ENCODE measurements at places on chromosomes 4 and X. TPM values are rescaled to one million over a fixed set of nuclear protein-coding genes. Genes with fewer than 3 reads are reported as not detected.
A peak's percentile ranks its signal among the peaks of the same experiment; 100 is the strongest.

GRCh38 chr4:152779513-152780266, at the start of the genes ARFIP1 and TIGD4:
Gene ARFIP1, plus strand, starts transcription at chr4:152779954. Its CDS starts 49,680 bp downstream, at chr4:152829634.
Gene TIGD4, minus strand, starts transcription at chr4:152779730. Its CDS starts 8,726 bp downstream, at chr4:152771004.
- peak; percentile 99 for DNase-seq

DNA sequence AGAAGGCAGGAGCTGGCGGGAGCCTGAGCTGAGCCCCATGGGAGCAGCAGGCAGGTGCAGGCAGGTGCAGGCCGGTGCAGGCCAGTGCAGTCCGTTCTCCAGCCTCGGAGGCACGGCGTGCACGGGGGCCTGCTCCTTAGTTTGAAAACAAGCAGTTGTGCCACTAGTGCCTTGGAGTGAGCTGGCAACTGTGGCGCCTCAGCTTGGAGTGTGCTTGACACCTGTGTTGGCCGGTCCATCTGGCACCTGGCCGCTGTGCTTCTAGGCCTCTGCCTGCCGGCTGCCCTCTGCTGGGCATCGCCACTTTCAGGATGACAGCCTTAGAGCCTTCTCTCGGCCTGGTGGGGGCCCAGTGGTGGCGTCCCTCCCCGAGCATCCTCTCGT, 47.9 kb downstream of the RGS12 start:
- DNase-seq = no peak

GRCh38 chrX:13495232-13495631, 74.2 kb upstream of the EGFL6 start:
- DNase-seq = no peak

DNA sequence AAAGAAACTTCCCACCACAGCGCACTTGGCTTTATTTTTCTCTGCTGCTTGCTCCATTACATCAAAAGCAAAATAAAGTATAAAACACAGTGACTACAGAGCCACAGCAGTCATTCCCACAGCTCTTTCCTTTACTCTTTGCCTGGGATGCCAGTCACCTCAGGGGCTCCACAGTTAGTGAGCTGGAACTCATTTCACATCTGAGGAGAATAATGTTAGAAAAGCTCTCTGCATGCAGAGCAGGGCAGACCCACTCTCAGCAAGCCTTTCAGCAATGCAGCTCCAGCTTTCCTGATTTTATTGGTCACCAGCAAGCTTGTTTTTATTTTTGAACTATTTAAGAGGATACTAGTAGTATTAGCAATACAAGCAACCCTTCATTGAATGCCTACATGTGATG, 13.8 kb downstream of the GRXCR1 start:
- DNase-seq = no peak

DNA sequence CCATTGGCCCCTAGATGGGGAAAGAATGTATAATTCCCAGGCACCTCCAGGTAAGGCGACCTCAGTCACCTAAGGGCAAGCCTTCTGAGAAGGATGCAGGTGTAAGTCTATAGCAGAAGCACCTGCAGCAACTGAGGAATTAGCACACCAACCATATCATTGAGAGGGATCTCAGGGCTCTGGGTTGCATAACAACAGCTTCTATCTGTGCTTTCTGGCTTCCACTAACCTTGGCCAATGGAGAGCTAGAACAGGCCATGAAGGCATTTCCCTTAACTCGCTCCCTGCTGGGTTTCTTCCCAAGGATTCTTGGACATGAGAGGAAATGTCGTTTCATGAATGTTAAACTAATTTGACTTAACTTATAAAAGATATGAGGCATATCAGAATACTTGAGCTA, 177.8 kb upstream of the GK2 start:
- no peak for DNase-seq

GRCh38 chr4:58502839-58503238, 1392.7 kb upstream of the IGFBP7 start:
- no peak for DNase-seq

DNA sequence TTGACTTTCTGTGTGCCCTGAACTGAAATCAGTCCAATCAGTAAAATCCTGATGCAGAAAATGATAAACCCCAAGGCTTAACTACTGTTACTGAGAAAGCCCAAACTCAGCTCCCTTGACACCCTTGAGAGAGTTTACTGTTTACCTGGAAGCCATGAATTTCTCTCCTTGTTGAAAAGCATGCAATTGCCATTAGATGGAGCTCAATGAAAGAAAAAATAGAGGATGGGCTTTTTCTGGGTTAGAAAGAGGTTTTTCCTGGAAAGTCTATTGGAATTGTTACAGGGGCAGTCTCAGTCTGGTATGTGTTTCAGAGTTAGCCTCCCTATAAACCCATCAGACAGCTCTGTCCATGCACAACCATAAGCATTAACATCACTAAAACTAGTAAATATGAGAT, 66.4 kb upstream of the C4orf54 start:
- DNase-seq = no peak

GRCh38 chr4:142523111-142523510, 323.0 kb downstream of the INPP4B start:
- no peak for DNase-seq

- no peak for DNase-seq
Observed at GRCh38 chr4:15756361-15756861, 21.7 kb upstream of the CD38 start.

GRCh38 chr4:72809208-72809607, 240.2 kb upstream of the ADAMTS3 start:
- DNase-seq = no peak

The ODAPH gene
- not detected for total RNA-seq

GRCh38 chrX:79107891-79108718, 36.4 kb upstream of the GPR174 start:
- DNase-seq = no peak

DNA sequence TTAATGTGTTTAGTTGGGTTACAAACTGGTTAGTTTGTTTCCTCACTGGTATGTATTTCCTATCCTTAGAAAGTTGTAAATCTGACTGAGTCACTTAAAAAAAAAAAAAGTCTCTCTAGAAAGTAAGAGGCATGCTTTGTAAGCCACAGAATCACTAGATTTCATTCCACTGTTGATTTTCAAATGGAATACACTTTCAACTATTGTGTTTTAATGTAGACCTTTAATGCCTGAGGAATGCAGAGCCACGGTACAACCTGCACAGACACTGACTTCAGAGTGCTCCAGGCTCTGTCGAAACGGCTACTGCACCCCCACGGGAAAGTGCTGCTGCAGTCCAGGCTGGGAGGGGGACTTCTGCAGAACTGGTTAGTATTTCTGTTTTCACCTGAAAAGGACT, 88.6 kb downstream of the HHIP start:
- DNase-seq = no peak

GRCh38 chrX:144716187-144716586, 531.1 kb upstream of the SPANXN1 start:
- DNase-seq = no peak

DNA sequence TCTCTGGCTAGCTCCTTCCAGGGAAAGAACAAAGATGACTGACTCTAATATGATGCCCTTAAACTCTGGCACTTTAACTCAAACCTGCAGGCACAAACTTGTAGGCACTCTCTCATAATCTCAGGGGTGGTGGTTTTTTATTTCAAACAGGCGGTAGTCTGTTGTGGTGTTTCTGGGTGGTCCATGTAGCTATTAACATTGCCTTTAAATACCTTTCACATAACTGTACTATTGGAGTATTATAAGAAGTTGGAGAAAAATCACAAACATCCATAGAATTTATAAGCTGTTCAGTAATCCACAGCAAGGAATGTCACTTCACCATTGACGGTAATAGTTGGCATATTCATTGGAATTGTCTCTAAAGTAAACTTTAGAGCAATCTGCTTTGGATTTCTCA, 204.2 kb upstream of the PDE5A start:
- no peak for DNase-seq

- no peak for DNase-seq
Observed at GRCh38 chr4:43047058-43047457, 154.5 kb downstream of the GRXCR1 start.

DNA sequence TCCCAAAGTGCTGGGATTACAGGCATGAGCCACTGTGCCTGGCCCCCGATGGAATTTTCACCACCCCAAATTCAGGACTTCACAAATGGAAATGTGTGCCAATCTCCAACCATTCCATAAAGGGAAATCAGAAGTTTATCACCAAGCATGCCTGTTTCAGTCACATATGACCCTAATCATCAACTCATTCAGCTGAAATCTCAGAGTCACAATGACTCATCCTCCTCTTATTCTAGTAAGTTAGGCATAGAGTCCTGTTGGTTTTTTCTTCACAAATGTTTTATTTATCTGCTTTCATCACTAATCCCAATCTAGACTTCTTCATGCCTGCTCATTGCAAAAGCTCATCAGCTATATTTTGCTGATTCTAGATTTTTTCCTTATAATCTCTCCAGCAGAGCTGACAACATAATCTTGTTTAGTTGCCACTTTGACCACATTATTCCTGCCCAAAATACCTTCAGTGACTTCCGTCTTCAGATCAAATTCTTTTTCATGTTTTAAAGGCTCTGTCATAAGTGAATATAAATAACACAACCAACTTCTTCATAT, 83.3 kb downstream of the SLC7A11 start:
- DNase-seq = no peak

The ADAM29 gene
- total RNA-seq = not detected

GRCh38 chrX:46865281-46865680, 28.4 kb downstream of the RP2 start:
- no peak for DNase-seq
